Immature natural killer cell (primary cell): ENCODE measurements at places on chromosomes 7 and 10. TPM values are rescaled to one million over a fixed set of nuclear protein-coding genes. Genes with fewer than 3 reads are reported as not detected.

DNA sequence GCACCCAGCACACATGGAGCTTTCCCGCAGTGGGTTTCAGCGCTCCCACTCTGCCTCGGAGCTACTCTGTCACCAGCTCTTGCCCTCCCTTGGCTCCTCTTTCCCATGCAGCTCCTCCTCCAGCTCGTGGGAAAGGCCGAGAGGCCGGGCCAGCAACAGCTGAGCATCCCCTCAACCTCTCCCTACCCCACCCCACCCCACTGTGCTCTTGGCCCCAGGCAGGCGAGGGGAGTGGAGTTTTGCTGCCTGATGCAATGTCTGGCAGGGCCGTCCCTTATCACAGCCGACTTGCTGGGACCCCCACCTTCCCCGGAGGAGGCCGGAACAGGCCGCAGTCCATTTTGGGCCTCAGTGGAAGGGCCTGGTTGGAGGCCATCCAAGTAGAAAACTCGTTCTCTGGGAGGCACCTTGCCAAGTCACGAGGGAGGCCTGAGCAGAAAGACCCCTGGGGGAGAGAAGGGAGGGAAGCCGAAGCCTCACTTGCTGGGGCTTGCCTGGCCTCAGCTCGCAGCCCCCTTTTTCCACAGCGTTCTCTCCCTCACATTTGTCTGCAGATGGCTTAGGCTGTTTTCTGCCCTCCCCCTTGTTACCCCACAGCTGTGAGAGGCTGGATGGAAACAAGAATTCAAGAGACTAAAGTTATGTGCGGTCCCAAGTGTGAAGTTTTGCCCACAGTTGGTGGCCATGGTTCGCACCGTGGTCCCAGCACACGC, 35.3 kb downstream of the CHST3 start:
- no peak overlapping the region for H3K27ac ChIP-seq
- H3K36me3 ChIP-seq, result no peaks in the 10 kb centered on the region
- peaks cover 7% of the 10 kb centered on the region for H3K4me1 ChIP-seq

GRCh38 chr7:90209776-90210175, 1.8 kb upstream of the STEAP2 start:
- H3K27me3 ChIP-seq, result peaks cover 13% of the 10 kb centered on the region
- no peak overlapping the region for H3K4me3 ChIP-seq
- DNase-seq, result no peak
- H3K27ac ChIP-seq, result no peak overlapping the region
- no peaks in the 10 kb centered on the region for H3K4me1 ChIP-seq

PTPRN2 gene
- 2.2 TPM for polyA plus RNA-seq

- peak overlapping the region; percentile 87 for H3K27ac ChIP-seq
- H3K27me3 ChIP-seq, result peaks cover 1% of the 10 kb centered on the region
- peaks cover 25% of the 10 kb centered on the region for H3K4me1 ChIP-seq
Measured at GRCh38 chr7:144812379-144813283, 23.2 kb downstream of the TPK1 start.

INTS1 gene
- polyA plus RNA-seq, result 5.2 TPM

DNA sequence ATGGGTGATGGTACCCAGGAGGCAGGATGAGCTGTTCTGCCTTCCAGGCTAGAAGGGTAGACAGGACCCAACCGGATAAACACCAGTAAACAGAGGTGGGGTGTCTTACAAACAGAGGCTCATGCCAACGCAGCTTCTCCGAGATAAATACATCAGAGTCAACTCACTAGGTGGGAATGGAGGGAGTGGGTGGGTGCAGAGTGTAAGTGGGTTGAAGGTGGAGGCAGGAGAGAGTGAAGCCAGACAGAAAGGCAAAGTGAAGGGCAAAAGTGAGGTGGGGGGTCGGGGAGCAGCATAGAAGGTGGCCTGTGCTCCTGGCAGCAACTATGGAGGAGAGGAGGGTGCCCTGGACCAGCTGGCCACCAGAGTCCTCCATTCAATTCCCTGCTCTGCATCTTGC, 40.4 kb upstream of the COL13A1 start:
- no peak for DNase-seq
- H3K4me1 ChIP-seq, result no peaks in the 10 kb centered on the region
- no peak overlapping the region for H3K4me3 ChIP-seq
- H3K36me3 ChIP-seq, result no peaks in the 10 kb centered on the region
- no peak overlapping the region for H3K27ac ChIP-seq
- H3K27me3 ChIP-seq, result peaks cover 3% of the 10 kb centered on the region

NEUROD6 gene
- not detected for polyA plus RNA-seq

HYAL4 gene
- polyA plus RNA-seq, result not detected

GRCh38 chr7:12756821-12757220, 69.4 kb downstream of the ARL4A start:
- no peak for DNase-seq
- no peaks in the 10 kb centered on the region for H3K4me1 ChIP-seq
- no peak overlapping the region for H3K4me3 ChIP-seq
- H3K36me3 ChIP-seq, result no peaks in the 10 kb centered on the region
- no peaks in the 10 kb centered on the region for H3K27me3 ChIP-seq

- H3K27me3 ChIP-seq, result peaks cover 2% of the 10 kb centered on the region
- H3K4me1 ChIP-seq, result no peaks in the 10 kb centered on the region
- no peaks in the 10 kb centered on the region for H3K36me3 ChIP-seq
Measured at GRCh38 chr10:75894761-75895160, 463.3 kb downstream of the LRMDA start.

- peaks cover 2% of the 10 kb centered on the region for H3K27me3 ChIP-seq
- DNase-seq, result no peak
- peaks cover 9% of the 10 kb centered on the region for H3K4me1 ChIP-seq
- H3K27ac ChIP-seq, result no peak overlapping the region
Measured at GRCh38 chr7:21948887-21949540, 3.3 kb upstream of the CDCA7L start.

- DNase-seq, result no peak
- no peak overlapping the region for H3K4me3 ChIP-seq
- H3K36me3 ChIP-seq, result no peaks in the 10 kb centered on the region
Measured at GRCh38 chr10:132909491-132910071, 32.8 kb downstream of the CFAP46 start.

GRCh38 chr7:157523766-157524421, 187.1 kb downstream of the DNAJB6 start:
- no peaks in the 10 kb centered on the region for H3K36me3 ChIP-seq
- peaks cover 1% of the 10 kb centered on the region for H3K27me3 ChIP-seq
- DNase-seq, result no peak
- H3K4me1 ChIP-seq, result no peaks in the 10 kb centered on the region
- H3K4me3 ChIP-seq, result no peak overlapping the region

HMX2 gene
- polyA plus RNA-seq, result not detected

RSPH10B gene
- polyA plus RNA-seq, result not detected

IKZF1 gene
- 307 TPM for polyA plus RNA-seq

PAX4 gene
- polyA plus RNA-seq, result not detected

- no peak overlapping the region for H3K4me3 ChIP-seq
- H3K36me3 ChIP-seq, result no peaks in the 10 kb centered on the region
Measured at GRCh38 chr10:36531621-36532020, 593.8 kb upstream of the ANKRD30A start.

DNA sequence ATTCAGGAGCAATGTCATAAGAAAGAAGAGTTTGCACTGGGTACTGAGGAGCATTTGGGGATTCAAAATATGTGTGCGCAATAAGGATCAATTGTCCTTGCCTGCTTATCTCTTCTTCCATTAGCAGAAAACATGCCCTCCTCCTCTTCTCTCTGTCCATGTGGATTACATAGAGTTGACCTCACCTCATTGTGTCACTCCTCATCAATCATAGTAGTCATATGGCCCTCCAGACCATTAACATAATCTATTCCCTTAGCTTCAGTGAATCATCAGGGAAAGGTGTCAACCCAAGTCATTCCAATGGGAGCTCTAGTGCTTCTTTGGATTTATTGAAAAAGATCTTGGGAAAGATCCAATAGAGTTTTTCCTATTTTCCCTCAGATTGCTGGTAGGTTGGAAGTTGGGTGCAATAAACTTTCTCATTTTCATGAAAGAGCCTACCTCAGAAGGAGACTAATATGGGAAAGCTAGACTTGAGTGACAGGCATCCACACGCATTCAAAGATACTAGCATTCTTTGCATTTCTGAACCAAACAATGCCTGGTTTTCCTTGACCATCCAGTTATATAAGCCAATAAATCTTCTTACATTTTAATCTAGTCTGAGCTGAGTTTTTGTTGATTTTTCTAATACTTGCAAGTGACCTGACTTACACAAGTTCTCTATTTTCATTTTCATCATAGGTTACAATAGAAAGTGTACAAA, 71.5 kb upstream of the FAM13C start:
- no peak for DNase-seq
- H3K27me3 ChIP-seq, result no peaks in the 10 kb centered on the region
- no peaks in the 10 kb centered on the region for H3K36me3 ChIP-seq
- H3K27ac ChIP-seq, result no peak overlapping the region
- H3K4me3 ChIP-seq, result no peak overlapping the region

DNA sequence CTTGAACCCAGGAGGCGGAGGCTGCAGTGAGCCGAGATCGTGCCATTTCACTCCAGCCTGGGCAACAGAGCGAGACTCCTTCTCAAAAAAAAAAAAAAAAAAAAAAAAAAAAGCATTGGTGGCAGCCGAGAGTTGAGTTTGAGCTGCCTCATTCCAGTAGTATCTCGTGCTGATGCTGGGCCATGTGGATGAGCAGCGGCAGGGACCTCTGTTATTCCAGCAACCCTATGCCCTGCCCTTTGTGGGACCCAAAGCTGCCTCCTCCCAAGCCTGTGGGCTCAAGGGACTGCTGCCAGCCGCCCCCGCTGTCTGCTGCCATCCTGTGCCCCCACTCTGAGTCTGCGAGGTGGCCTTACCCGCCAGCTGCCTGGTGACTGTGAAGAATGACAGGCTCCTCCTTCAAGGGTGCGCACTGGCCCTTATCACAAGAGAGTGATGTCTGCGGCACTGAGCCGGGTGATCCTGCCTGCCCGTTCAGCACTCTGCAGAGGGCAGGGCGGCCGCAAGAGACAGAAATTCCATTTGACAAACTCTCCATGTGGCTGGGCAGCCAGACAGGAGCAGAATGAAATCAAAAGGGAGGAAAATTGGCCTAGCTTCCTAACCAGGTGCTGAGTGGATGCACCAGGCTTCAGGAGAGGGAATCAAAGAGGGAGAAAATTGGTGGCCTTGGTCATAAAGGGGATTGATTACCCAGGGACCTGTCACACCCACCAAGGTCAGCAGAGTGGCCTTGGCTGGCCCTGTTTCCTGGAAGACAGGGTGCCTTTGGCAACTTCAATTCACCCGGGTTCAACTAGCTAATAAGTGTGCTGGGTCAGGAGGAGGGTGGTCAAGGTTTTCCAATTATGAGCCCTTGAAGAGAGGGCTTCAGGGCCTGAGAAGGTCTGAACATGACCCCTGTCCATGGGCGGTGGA, 65.3 kb upstream of the ZMIZ1 start:
- H3K4me3 ChIP-seq, result no peak overlapping the region
- H3K36me3 ChIP-seq, result no peaks in the 10 kb centered on the region
- no peak for DNase-seq
- H3K27me3 ChIP-seq, result peaks cover 10% of the 10 kb centered on the region

- DNase-seq, result no peak
- H3K36me3 ChIP-seq, result peaks cover 24% of the 10 kb centered on the region
- peak overlapping the region; percentile 51 for H3K27ac ChIP-seq
- H3K4me1 ChIP-seq, result no peaks in the 10 kb centered on the region
- H3K4me3 ChIP-seq, result no peak overlapping the region
Measured at GRCh38 chr10:119113751-119114732, 10.1 kb downstream of the DENND10 start.

- peak; percentile 13 for DNase-seq
- H3K4me3 ChIP-seq, result peak within 1 kb of the TSS; percentile 74
- no peaks in the 10 kb centered on the region for H3K36me3 ChIP-seq
- peaks cover 30% of the 10 kb centered on the region for H3K27me3 ChIP-seq
- no peak within 1 kb of the TSS for H3K27ac ChIP-seq
- H3K4me1 ChIP-seq, result peaks cover 29% of the 10 kb centered on the region
Measured at GRCh38 chr10:68560186-68560942, at the start of gene TET1. Gene TET1 (plus strand): TSS chr10:68560337. CDS start chr10:68572339, 12,002 bp downstream.

GRCh38 chr10:103605359-103606096, 112.0 kb downstream of the NEURL1 start:
- H3K27me3 ChIP-seq, result no peaks in the 10 kb centered on the region
- DNase-seq, result peak; percentile 16
- H3K27ac ChIP-seq, result no peak overlapping the region

SPRN gene
- polyA plus RNA-seq, result 0.37 TPM

PHYHIPL gene
- not detected for polyA plus RNA-seq

GIMAP1 gene
- 71.4 TPM for polyA plus RNA-seq

GRCh38 chr7:122316467-122317388, 12.2 kb upstream of the FEZF1 start:
- H3K4me1 ChIP-seq, result no peaks in the 10 kb centered on the region
- DNase-seq, result no peak
- H3K27me3 ChIP-seq, result peaks cover 16% of the 10 kb centered on the region
- peaks cover 4% of the 10 kb centered on the region for H3K36me3 ChIP-seq
